ENCODE measurements at places on chromosomes 11 and 22.

- DNase-seq: no peak
These were observed 59.6 kb upstream of the THY1 start for GRCh38 chr11:119482521-119483011.

- DNase-seq: no peak
These were observed 47.9 kb upstream of the ARHGAP42 start for GRCh38 chr11:100639140-100639539.

DNA sequence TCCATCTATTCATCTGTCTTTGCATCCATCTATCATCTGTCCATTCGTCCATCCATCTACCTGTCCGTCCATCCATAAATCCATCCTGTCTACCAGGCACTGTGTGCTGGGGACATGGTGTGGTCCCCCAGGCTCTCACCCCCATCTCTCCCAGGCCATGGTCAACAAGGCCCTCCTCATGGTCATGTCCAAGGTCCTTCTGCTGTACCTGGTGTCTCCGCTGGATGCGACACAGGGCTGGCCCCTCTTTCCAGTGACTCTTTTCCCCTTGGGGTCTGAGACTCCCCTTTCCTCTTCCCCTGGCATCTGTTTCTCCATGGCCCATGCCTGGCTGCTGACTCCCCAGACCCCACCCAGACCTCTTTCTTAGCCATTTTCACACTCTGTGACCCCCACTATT is 4.5 kb downstream of the IGLL1 start:
- no peak for DNase-seq

- DNase-seq: no peak
These were observed 12.3 kb downstream of the TBX1 start for GRCh38 chr22:19772673-19773469.

DNA sequence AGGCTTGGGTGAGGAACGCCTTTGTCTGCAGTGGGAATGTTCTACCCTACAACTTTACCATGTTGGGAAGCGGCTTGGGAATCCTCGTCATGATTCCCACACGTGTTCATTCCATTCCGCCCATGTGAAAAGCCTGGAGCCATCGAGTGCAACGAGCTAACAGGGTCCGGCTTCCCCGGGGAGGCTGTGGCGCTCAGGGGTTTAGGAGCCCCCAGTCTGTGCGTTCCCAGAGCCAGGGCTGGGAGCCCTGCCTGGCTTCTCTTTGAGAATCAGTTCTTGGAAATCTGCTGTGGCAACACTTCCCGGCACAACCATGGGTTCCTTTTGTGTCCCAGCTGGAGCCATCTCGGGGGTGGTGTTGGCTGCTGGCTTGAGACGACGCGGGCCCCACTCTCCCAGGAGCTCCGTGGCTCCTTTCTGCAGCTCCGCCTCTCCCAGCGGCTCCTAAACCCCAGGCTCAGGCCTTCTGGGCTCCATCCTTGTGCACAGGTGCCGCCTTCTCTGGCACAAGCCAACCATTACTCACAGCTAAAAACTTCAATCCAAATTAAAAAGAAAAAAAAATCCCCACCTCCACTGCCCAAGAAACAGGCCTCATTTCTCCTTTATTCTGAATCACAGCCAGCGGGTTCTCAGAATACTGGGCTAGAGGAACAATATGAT is 18.7 kb upstream of the PPFIA1 start:
- DNase-seq: no peak

GRCh38 chr11:64772303-64773018 is 5.9 kb downstream of the SF1 start:
- no peak for DNase-seq

DNA sequence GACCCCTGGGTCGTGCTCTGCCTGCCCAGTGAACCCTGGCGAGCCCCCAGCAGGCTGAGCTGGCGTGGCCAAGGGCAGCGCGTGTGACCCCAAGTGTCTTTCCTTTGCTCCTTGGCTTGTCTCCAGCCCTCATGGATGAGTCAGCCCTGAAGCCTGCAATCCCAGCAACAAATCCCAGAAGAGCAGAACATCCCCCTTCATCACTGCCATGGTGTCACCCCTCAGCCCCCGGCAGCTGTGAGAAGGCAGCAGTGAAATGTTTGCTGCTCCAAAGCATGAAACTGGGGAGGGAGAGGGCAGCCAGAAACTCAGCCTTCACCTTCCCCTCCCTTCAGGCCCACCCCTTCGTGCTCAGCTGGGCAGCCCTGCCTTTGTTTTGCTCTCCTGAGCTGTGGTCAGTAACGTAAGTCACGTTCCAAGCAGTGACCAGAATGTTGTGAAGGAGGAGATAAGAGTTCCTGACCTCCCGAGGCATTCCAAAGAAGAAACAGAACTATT is 29.8 kb downstream of the ADAMTS15 start:
- DNase-seq: peak; percentile 93

DNA sequence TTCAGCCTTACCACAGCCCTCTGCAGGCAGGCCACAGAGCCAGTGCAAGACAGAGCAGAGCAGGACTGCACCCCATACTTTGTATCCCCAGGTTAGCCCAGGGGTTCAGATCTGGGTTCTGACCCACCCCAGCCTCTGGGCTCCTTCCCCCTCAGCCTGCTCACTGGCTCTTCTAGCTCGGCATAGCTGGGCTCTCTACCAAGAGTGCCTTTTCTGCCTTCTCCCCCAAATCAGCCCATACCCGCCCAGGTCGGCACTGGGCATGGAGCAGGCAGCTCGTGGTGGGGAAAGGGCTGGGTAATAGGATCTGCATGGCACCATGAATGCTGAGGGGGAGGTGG is 8.3 kb downstream of the RELT start:
- DNase-seq: no peak

- no peak for DNase-seq
These were observed 385.6 kb downstream of the ETS1 start for GRCh38 chr11:128201801-128202200.

- DNase-seq: no peak
These were observed at the start of gene C22orf31 for GRCh38 chr22:29061773-29062172. C22orf31 (minus strand) TSS chr22:29061831; CDS start chr22:29061792, 39 bp downstream.

DNA sequence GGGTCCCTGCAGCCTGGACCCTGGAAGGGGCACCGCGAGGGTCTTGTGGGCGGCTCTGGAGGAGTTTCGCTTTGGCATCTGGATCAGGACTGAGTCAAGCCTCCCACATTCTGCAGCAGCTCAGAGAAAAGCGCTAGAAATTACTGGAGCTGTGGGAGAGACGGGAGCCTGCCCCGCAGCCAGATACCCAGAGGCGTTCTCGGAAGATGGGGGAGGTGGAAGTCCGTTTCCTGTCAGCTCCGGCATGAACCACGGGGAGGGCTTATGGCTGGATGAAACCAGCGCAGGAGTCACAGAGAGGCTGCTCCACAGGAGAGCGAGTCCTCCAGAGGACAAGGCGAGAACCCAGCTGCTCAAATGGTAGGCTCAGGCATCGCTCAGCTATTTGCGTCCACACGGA is 379.3 kb downstream of the OPCML start:
- DNase-seq: no peak

DNA sequence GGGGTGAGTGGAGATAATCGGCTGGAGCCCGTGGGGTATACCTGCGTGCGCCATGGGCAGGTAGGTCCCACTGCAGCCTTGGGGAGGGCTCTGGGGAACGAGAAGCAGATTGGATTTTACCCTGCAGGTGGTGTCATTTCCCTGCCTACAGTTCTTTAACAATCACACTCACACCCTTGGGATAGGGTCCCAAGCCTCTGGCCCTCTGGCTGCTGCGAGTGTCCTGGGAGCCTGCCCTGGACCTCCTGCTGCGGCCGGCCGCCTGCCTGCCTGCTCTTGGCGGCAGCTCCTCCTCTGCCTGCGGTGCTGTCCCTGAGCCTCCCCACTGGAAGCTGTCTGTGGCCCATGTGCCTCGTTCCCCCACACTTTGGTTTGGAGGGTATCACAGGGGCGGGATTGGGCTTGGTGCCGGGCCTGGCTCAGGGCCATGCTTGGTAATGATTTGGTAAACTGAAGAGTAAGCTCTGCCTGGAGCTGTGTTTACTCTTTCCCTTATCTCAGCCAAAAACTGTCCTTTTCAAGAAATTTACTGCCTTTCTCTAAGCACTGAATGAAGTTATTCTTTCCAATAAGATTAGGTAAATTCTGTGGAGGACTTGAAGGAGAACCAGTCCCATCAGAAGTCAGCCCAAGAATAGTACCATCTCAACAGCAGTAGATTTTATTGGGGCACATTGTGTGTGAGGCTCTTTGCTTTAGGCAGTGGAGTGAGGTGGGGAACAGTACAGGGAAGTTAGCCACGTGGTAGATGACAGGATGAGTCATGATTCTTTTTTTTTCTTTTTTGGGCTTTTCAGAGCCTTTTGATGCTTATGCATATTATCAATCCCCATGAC is 53.7 kb downstream of the TBC1D22A start:
- DNase-seq: peak; percentile 30

DNA sequence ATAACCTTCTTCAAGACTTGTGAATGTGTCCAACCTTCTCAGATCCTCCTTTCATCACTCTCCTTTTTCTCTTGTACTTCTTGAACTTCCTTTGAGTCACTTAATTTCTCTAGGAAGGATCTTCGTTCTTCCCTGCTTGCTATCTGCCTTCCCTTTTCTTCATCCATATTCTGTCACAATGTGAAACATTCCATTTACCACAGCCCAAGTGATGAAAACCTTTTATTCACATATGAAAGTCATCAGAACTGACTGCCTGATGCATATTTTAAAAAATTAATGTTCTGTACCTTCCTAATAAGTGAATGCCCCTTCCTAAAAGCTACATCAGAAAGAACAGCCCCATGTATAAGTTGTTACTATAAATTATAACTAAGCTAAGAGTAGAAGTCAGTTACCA is 520.4 kb upstream of the LUZP2 start:
- DNase-seq: peak; percentile 59

- DNase-seq: no peak
These were observed 10.4 kb downstream of the LMNTD2 start for GRCh38 chr11:550021-550745.

DNA sequence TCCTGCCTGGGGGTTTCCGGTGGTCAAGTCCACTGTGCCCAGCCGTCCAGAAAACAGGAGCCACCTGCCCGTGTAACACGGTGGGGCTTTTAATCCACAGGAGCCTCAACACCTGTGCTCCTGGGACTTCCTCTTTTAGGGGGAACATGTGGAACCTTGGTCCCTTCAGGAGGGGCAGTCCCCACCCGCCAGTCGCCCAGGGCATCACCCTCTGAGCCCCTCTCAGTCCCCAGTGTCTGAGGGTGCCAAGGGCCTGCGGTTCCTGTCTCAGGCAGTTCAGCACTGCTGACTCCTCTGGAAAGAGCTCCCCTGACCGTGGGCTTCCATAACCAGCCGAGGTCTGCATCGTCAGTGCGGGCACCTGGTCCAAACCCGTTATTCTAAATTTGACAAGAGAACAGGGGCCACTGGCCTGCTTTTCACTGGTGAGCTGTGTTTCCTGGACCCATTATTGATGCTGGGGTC is 15.8 kb downstream of the KRTAP5-5 start:
- no peak for DNase-seq

GRCh38 chr11:122230385-122230755 is 114.4 kb upstream of the BLID start:
- DNase-seq: peak; percentile 78

DNA sequence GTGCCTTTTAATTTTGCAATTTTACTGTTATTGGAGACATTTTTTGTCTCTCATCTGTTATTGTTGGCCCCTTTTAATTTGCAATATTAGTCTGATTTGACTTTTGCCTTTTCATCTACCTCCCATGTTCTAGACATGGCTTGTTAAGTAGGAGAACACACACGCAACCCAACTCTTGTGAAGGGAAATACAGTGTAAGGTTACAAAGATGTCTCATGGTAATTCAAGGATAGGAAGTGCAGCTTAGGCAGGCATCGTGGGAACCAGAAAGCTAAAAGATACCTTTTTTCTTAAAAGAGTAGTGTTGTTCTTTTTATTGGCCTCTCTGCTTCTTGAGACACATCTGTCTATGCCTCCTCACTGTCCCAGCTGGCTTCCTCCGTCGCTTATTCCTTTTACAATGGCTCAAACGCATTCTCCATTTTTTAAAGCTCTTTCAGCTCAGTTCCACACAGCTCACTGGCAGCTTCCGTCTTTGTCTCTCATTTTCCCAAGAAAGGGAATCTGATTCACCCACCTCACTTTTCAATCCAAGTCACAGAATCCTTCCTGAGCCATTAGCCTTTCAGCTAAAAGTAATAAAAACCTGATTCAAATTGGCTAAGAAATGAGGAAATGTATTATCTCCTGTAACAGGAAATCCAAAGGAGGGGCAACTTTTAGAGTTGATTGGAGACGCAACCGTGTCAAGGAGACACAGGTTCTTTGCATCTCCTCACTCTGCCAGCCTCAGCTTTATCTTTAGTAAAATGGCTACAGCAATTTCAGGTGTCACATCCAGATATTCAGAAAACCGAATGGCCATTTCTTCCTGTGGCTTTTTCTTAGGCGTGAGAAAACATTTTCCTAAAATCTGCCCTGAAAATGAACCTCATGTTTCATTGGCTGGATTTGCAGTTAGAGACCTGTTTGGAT is 57.2 kb downstream of the SIK2 start:
- no peak for DNase-seq

DNA sequence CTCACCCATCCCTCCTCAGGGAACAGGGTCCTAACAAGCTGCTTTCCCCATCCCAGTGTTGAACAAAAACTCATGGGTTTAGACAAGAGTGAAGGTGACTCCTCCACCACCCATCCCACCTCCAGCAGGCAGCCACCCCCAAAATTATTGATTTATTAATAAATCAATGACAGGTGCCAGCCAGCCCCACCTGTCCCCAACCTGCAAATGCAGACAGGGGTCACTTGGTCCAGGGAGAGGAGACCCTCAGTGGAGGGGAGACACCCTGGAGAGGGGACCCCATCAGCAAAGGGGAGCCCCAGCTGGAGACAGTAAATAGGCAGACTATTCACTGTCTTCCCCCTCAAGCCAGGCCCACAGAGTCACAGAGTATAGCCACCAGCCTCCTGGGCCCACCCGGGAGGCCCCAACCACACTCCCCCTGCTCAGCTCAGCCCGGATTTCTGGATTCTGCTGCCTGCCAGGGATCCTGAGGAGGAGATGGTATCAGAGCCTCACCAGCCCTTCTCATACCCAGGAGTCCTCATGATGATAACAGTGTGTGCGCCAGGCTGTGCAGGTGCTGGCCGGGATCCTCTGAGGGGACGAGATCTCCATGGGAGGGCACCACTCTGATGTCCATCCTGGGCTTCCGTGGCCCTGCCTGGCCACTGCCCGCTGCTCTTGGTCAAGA is 8.8 kb upstream of the CD81 start:
- DNase-seq: no peak

- DNase-seq: peak; percentile 22
These were observed 16.1 kb downstream of the XRRA1 start for GRCh38 chr11:74932797-74933196.

DNA sequence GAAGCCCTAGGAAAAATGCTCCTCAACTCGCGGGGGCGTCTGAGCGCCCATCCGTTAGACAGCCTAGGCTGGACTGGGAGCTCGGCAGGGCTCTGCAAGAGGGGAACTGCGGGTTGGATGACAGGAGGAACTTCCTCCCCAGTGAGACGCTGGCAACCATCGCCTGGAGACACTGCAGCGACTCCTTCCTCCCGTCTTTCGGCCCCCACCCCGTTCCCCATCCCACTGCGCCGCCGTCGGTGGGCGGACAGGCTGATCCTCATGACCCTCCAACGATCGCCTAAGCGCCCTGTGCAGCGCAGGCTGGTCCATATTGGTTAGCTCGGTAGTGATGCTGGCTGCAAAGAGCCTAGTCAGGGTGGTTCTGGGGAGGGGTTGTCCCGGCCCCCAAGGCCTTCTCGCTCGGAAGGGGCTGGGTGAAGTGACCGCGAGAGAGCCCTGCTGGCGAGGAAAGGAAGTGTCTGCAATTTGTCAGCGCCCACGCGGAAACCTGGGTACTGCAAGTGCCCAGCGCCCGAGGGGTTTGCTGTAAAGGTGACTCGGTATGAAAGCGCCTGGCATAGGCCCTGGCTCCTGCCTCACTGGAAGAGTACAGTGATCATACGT is 638 bp downstream of the NRGN start:
- no peak for DNase-seq

All from AG10803 (cell line).